ENCODE measurements at places on chromosomes 6 and 20.

- DNase-seq = no peak
Observed at GRCh38 chr6:143018955-143019354, 41.7 kb upstream of the AIG1 start.

DNA sequence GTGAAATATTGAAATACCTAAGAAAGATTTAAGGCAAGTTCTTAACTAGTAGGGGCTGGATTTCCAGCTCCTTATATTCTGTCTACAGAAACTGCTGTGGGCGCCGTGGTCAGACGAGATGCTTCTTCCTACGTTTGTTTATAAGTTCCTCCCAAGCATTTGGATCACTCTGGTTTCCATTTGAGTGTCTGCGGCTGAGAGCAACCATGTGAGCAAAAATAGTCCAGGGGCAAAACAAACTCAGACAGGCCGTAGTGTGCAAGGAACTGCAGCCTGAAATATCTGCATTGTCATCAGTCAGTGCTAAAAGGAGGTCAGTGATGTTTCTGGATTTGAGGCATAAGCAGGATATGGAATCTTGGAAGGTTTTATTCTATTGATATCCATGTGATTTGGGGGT is 485.9 kb upstream of the JAG1 start:
- no peak for DNase-seq

GRCh38 chr6:72651967-72652956 is 30.4 kb downstream of the KCNQ5 start:
- DNase-seq = no peak

GRCh38 chr20:23142162-23143050 is 56.3 kb upstream of the CD93 start:
- DNase-seq = no peak

DNA sequence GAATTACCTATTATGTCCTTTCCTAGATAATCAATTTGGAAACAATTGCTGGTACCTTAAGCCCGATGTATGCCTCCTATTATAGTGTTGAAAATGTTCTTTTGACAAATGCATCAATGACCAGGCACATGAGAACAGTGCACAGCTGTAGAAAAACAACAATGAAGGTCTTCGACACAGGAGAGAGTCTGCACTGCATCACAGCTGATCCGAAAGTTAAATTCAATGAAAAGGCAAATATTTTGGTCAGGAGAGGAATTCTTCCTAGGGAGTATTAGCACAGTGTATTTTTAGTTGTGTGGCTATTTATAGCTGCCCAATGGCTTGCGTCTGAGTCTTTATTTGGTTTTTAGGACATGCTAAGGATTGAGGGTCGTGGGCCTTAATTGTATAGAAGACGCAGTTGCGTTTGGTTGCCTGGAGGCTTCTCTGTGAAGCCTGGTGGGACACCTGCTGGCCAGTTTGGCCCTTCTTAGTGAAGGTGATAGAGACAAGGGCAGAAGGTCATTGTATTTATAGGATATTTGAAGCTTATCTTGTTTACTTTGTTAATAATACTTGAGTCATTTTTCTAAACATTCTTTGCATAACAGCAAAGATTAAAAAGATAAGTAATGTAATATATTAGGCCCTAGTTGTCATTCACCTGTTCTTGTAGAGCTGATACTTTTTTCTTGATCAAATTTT is 72.3 kb downstream of the CDYL start:
- DNase-seq = no peak

- DNase-seq = no peak
Observed at GRCh38 chr6:2482773-2483172, 237.4 kb upstream of the GMDS start.

- no peak for DNase-seq
Observed at GRCh38 chr20:49540687-49541435, 27.1 kb downstream of the PTGIS start.

- DNase-seq = no peak
Observed at GRCh38 chr6:146914489-146915483, 289.4 kb upstream of the STXBP5 start.

- DNase-seq = no peak
Observed at GRCh38 chr6:100203400-100203799, 209.4 kb upstream of the MCHR2 start.

DNA sequence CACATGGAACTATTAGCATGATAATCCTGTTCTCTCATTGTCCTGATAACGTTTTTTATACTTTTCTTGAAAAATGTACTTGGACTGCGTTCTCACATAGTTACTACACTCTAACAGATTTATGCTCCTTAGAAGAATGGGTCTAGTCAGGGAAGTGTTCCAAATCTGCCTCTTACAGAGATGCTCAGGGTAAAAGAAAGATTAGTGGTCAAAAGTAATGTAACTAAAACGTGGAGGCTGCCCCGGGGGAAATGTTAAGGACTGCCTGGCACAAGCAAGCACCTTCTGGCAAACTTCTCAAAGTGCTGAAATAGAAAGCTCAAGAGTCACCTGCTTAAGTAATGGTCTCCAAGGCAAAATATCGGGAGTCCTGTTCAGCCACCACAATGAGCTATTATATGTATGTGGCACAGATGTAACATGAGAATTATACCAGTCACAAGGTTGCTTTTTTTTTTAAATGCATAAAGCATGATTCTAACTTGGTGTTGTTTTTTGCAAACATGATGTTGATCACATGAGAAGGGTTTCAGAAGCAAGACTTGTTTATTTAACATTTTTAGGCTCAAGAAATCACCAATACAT is 244.5 kb upstream of the JARID2 start:
- DNase-seq = no peak

GRCh38 chr6:35018746-35019145 is 122.4 kb downstream of the TCP11 start:
- DNase-seq = no peak

GRCh38 chr6:16352258-16352635 is 113.9 kb downstream of the GMPR start:
- no peak for DNase-seq

DNA sequence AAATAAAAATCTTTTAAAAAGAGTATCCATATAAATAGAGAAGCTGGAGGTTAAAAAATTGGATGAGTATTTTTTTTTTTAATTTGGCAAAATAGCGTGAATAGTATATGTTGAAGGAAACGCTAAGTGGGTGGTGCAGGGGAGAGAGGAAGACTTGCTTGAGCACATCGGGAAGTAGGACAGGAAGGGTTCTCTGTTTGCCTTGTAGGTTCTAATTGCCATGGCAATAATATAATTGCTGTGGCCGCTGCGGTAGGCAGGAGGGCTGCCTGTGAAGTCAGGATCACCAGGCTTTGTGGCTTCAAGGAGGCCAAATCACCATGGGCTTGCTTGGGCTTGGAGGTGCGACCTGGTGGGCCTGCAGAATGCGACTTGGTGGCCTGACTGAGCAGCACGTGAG is 35.1 kb downstream of the IGF2R start:
- no peak for DNase-seq

- no peak for DNase-seq
Observed at GRCh38 chr6:89050155-89050554, 30.4 kb upstream of the PNRC1 start.

DNA sequence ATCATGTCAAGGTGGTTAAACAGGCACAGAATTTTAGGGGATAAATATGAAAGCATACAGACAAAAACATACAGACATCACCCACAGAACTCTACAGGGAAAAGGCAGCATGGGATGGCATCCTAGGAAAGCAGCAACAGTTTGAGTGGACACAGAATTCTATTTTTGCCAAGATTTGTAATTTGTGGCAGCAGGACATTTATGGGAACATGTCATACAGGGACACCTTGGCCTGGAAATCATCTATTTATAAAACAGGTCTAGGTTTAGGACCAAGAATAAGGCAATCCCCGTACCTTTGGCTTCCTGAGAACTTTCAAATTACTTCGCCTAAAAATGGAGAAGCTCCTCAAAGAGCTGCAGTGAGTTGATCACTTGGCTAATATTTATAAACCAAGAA is 17.5 kb downstream of the ARHGAP18 start:
- DNase-seq = no peak

DNA sequence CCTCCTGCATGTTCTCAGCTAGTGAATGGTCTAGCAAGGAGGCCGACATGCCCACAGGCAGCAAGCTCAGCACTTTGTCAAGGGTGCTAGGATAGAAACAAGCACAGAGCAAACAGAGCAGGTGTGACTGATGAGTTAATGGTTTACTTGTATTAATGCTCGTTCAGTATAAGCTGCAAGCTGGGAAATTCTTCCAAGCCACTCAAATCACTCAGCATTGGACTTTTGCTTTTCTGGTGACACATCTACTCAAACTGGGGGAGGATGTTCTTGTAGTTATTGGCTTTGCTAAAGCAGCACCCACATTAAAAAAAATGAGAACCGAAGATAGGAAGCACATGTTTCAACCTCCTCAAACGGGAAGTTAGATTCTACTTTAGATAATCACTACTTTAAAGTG is 43.1 kb upstream of the NEDD9 start:
- DNase-seq = no peak

GRCh38 chr6:128713461-128713860 is 169.5 kb upstream of the LAMA2 start:
- no peak for DNase-seq

GRCh38 chr20:41468994-41469600 is 102.5 kb upstream of the EMILIN3 start:
- no peak for DNase-seq

DNA sequence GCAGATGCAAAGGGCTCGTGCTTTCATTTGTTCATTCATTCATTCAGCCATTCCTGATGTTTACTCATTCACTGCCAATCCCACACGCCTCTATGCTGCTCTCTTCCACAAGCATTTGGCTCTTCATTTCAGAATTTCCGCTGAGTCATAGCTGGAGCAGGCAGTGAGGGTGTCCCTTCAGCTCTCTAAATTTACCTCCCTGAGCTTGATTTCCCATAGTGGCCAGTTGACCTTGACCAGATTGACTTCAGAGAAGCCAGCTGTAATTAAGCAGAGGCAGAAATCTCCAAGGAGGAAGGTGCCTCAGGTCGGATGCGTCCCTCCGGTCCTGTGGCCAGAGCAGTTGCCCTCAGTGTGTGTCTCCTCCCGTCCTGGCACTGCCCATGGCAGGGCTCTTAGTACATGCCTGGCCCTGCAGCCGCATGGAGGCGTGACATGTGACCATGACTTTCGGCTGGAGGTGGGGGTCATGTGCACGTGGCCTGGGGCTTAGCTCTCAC is 267.2 kb upstream of the ECI2 start:
- DNase-seq = no peak

DNA sequence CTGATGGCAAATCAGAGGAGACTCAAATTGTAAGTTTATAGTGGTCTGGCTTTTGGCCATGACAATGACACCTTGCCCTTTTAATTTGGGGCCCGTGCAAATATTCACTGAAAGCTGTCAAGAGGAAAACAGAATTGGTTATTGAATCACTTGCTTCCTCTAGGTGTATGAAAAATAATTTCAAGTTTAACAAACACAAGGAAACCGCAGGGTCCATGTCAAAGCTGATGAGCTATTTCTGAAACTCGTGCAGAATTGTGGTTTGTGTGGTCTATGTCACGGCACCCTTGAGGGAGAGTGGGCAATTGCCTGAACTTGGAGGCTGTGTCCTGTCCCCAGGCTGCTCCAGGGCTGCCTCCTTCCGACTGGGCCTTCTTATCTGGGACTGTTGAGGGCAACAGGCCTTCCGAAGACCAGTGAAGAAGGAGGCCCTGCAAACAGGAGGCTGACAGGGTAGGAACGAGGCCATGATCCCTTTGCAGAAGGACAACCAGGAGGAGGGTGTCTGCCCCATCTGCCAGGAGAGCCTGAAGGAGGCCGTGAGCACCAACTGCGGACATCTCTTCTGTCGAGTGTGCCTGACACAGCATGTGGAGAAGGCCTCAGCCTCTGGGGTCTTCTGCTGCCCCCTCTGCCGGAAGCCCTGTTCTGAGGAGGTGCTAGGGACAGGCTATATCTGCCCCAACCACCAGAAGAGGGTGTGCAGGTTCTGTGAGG is 788 bp downstream of the TRIM40 start:
- no peak for DNase-seq

- no peak for DNase-seq
Observed at GRCh38 chr6:96899019-96899418, 1.3 kb upstream of the NDUFAF4 start.

- no peak for DNase-seq
Observed at GRCh38 chr6:30344191-30344867, 627 bp upstream of the RPP21 start.

- DNase-seq = no peak
Observed at GRCh38 chr6:16602035-16602434, 159.2 kb downstream of the ATXN1 start.

DNA sequence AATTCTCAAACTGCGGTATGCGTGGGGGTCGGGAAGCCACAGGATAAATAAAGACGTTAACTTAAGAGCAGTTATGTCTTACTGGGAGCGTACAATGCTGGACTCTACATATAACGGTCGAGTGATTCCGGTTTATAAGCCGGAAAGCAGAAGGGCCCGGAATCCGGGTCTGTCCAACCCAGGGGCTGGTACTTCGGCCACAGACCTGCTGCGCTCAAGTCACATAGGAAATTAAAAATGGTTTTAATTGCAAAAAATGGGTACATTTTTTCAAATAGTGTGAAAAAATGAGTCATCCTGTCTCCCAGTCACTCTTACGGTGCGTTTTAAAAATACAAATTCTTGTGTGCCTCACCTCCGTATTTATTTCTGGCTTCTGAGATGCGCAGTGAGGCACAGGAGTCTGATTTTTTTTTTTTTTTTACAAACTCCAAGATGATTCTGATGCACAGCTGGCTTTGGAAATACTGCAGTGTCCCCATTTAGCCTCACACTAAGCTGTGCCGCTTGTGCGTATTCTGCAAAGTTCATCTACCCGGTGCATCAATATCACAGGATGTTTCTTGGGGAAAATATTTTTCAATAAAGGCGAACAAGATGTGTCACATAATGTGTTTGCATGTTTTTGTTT is 1.0 kb downstream of the PCIF1 start:
- no peak for DNase-seq

GRCh38 chr6:25311331-25311840 is 32.2 kb downstream of the CARMIL1 start:
- DNase-seq = no peak

- DNase-seq = no peak
Observed at GRCh38 chr6:158121335-158121734, 46.7 kb downstream of the SERAC1 start.

- no peak for DNase-seq
Observed at GRCh38 chr6:69868252-69868804, 2.0 kb downstream of the COL19A1 start.

- DNase-seq = no peak
Observed at GRCh38 chr20:11553603-11554002, 364.1 kb upstream of the BTBD3 start.

- no peak for DNase-seq
Observed at GRCh38 chr6:145765449-145765848, 30.1 kb upstream of the EPM2A start.

DNA sequence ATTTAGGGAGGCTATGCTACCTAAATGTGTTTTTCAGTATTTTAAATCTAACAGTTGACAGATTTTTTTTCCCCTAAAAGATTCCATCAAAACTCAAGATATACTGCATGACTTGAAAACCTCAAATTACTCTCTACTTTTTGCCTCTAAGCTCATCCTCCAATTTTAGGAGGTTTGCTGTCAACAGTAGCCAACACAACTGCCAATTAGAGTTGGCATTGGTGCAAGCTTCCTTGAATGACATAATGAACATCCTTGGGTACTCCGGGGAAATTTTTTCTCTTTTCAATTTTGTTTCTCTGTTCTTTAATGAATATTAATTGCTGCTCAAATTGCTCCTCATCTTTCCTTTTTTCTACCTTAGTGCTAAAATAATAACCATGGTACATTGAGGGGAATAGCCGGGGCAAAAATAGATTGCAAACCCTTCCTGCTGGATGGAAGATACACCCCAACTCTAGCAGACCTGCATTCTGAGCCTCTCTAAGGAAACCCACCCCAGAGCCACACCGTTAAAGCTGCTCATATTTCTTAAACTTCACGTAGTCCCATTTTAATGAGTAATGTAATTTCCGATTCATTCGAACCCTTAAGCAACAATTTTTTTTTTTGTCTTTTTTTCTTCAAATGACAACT is 34.3 kb downstream of the SLC22A23 start:
- DNase-seq = no peak

- DNase-seq = no peak
Observed at GRCh38 chr6:107511511-107511993, 21.6 kb downstream of the SOBP start.

All from NCI-H2081 treated with DMSO at 0.1 percent for 48 hours (cell line).